HepG2 (cell line): ENCODE measurements at places on chromosomes 13 and 19. TPM values are rescaled to one million over a fixed set of nuclear protein-coding genes. Genes with fewer than 3 reads are reported as not detected.

Gene IZUMO2
- total RNA-seq, result not detected in 2 replicates

Gene IGFL3
- not detected in 2 replicates for total RNA-seq

Gene RBM42
- total RNA-seq, result 49.7 and 55.3 TPM in 2 replicates

Gene CPT1C
- total RNA-seq, result not detected in 2 replicates

Gene CGB1
- total RNA-seq, result not detected in 2 replicates

Gene ZSCAN4
- total RNA-seq, result 0.56 and 0.60 TPM in 2 replicates

Gene ERCC1
- total RNA-seq, result 39.3 and 40.0 TPM in 2 replicates

Gene PCDH20
- 0.02 TPM in 1 of 2 replicates, not detected in the other for total RNA-seq

Gene INSL3
- total RNA-seq, result not detected in 2 replicates

Gene NLRP9
- not detected in 2 replicates for total RNA-seq

Gene TRPC4
- not detected in 2 replicates for total RNA-seq

Gene C1QTNF9B
- total RNA-seq, result not detected in 2 replicates

Gene NOP53
- total RNA-seq, result 44.2 and 53.9 TPM in 2 replicates

Gene OR7A5
- total RNA-seq, result not detected in 2 replicates

Gene KIR2DL3
- total RNA-seq, result not detected in 2 replicates

Gene RAB3D
- total RNA-seq, result 2.0 and 3.3 TPM in 2 replicates

Gene CAPN12
- 0.62 and 1.6 TPM in 2 replicates for total RNA-seq

Gene MAB21L1
- not detected in 2 replicates for total RNA-seq

Gene ZNF571
- total RNA-seq, result 1.9 and 4.0 TPM in 2 replicates

Gene RINL
- 10.3 and 11.4 TPM in 2 replicates for total RNA-seq

Gene ARHGAP33
- total RNA-seq, result 0.83 and 1.3 TPM in 2 replicates

Gene CGB8
- total RNA-seq, result not detected in 2 replicates

Gene MBD3L2
- total RNA-seq, result not detected in 2 replicates

Gene FSTL3
- 5.8 and 13.5 TPM in 2 replicates for total RNA-seq

Gene CCDC70
- total RNA-seq, result 0.13 TPM in 1 of 2 replicates, not detected in the other

Gene HCN2
- total RNA-seq, result not detected in 2 replicates

Gene KCNRG
- 0.94 and 1.0 TPM in 2 replicates for total RNA-seq

Gene U2AF1L4
- 4.7 and 7.9 TPM in 2 replicates for total RNA-seq

Gene STOML3
- total RNA-seq, result not detected in 2 replicates

Gene CCDC194
- 0.13 TPM in 1 of 2 replicates, not detected in the other for total RNA-seq

Gene ZNF93
- total RNA-seq, result 0.66 and 1.0 TPM in 2 replicates

Gene MEGF8
- total RNA-seq, result 3.9 and 8.8 TPM in 2 replicates

Gene NCR1
- total RNA-seq, result not detected in 2 replicates

Gene MATK
- total RNA-seq, result not detected in 2 replicates

Gene POU4F1
- total RNA-seq, result 0.74 and 1.1 TPM in 2 replicates

Gene SPACA4
- total RNA-seq, result not detected in 2 replicates

Gene PRSS57
- not detected in 2 replicates for total RNA-seq

Gene IGFLR1
- total RNA-seq, result 3.4 and 5.4 TPM in 2 replicates

Gene SMAD9
- 4.2 and 6.3 TPM in 2 replicates for total RNA-seq

Gene IZUMO1
- total RNA-seq, result 0.22 TPM in 1 of 2 replicates, not detected in the other

Gene P2RY11
- 1.5 and 4.0 TPM in 2 replicates for total RNA-seq

Gene ZNF77
- total RNA-seq, result 11.5 and 12.6 TPM in 2 replicates

Gene OR7A10
- total RNA-seq, result not detected in 2 replicates

Gene PSG4
- total RNA-seq, result not detected in 2 replicates
